ENCODE measurements at places on chromosomes 12 and 14. TPM values are rescaled to one million over a fixed set of nuclear protein-coding genes. Genes with fewer than 3 reads are reported as not detected.

HEBP1 gene
- total RNA-seq, result 6.2 TPM

EIF2S3B gene
- 0.63 TPM for total RNA-seq

TAS2R8 gene
- total RNA-seq, result not detected

C12orf54 gene
- not detected for total RNA-seq

ORMDL2 gene
- total RNA-seq, result 19.2 TPM

NPFF gene
- total RNA-seq, result not detected

CABP1 gene
- not detected for total RNA-seq

CIROP gene
- not detected for total RNA-seq

KCNH3 gene
- 0.12 TPM for total RNA-seq

IL22 gene
- not detected for total RNA-seq

RBM25 gene
- 53.2 TPM for total RNA-seq

SIX4 gene
- 33.2 TPM for total RNA-seq

SMIM41 gene
- total RNA-seq, result not detected

POTEG gene
- total RNA-seq, result 0.12 TPM

SLC6A13 gene
- not detected for total RNA-seq

DYRK2 gene
- 20.6 TPM for total RNA-seq

BCL11B gene
- total RNA-seq, result 0.73 TPM

KRT6C gene
- not detected for total RNA-seq

PMEL gene
- 0.35 TPM for total RNA-seq
